MCF 10A (cell line): ENCODE measurements at places on chromosomes 3 and 15. TPM values are rescaled to one million over a fixed set of nuclear protein-coding genes. Genes with fewer than 3 reads are reported as not detected.

GRCh38 chr3:115085197-115085865 is 61.8 kb downstream of the ZBTB20 start:
- no peak for DNase-seq

Gene HIGD2B
- total RNA-seq: not detected in 2 replicates

DNA sequence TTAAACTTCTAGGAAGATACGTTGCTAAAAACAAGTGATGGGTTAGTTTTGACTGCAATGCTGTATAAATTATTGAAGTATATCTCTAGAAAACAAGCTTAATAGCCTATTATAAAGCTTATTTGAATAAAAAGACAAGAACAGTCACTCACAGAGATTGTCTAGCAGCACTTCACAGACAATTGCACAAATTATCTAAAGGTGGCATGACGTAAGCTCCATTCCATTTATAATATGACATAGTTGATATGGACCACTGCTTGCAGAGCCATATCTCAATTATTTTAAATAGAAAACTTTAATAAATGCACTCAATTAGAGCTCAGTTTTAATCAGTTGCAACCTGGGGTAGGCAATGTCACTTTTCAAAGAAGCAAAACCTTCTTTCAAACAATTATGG is 319.9 kb upstream of the GBE1 start:
- no peak for DNase-seq

DNA sequence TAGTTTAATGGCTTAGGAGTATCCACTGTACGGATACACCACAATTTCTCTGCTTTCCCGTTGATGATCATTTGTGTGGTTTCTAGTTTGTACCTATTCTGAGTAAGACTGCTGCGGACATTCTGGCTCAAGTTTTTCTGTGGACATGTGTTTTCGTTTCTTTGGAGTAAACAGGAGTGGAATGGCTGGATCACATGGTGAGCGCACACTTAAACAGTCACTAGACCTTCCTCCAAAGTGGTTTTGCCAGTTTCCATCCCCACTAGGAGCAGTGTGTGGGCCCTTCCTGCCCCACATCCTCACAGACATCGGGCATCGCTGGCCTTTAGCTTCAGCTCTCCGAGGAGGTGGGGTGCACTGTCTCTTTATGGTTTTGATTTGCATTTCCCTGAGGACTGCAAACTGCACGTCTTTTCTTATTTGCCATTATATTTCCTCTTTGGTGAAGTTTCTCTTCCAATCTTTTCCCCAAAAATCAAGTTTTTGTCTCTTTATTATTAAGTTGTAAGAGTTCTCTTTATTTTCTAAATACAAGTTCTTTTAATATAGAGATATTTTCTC is 94.1 kb downstream of the VGLL4 start:
- no peak for DNase-seq

DNA sequence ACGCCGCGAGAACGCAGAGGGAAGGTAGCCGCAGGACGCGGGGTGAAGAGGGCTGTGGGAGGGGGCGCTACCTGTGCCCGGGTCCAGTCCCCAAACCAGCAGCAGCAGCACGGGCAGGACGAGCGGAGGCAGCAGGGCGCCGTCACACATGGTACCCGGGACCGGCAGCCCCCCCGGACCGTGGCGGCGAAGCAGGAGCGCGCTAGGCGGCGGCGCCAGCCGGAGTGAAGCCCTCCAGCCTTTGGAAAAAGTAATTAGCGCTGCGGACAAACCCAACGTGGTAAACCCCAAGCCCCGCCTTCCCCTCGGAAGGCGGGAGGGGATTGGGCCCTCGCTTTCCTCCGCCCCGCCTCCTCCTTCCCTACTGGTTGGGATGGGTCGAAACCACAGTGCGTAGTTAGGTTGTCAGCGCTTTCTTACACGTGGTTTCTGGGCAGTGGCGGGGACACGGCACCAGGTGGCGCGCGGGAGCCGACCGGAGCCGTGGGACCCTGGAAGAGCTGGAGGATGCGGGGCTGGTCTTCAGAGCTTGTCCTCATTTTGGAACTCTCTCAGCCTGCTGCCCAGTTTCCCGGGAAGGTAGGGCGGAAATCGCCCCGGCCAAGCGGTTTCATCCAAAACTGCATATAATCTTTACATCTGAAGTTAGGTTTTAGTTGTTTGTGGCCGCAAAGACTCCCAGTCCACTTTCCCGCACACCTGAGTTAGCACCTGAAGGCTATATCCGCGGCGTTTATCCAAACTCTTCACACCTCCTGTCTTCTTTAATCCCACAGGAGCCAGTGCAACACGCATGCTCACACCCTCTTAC is at the start of gene ADAMTS17:
Gene ADAMTS17 (minus strand): TSS at position 226 of the 811 bp plus-strand sequence. CDS start 76 bp downstream, at position 150.
- DNase-seq: peak; percentile 88

Gene GALNT15
- 3.0 and 10.2 TPM in 2 replicates for total RNA-seq

Gene GOLGA6L7
- total RNA-seq: not detected in 2 replicates

- DNase-seq: no peak
These were observed 29.6 kb upstream of the CHMP2B start for GRCh38 chr3:87197531-87197930.

Gene IQCF5
- total RNA-seq: not detected in 2 replicates

Gene WDR93
- total RNA-seq: 0.33 and 0.47 TPM in 2 replicates

DNA sequence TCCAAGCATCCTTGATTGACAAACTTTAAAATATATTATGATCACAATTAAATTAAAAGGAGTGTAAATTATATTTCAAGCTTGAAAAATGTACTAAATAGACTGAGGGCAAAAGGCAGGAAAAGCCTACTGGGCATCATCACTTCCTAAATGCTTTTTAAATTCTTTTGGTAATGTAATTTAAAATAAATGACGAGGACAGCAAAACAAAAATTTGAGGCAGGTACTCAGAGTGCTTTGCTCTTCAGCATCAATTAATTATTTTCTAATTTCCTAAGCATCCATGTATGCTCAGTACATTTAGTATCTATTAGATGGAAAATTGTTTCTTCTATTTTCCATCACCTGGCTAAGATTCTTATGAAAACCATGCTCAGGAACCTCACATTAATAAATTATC is 5.2 kb downstream of the CBLB start:
- no peak for DNase-seq

GRCh38 chr3:131717493-131717892 is 214.7 kb upstream of the MRPL3 start:
- no peak for DNase-seq

Gene SPESP1
- total RNA-seq: 16.8 and 17.6 TPM in 2 replicates
